ENCODE measurements at places on chromosomes 12 and 14.

DNA sequence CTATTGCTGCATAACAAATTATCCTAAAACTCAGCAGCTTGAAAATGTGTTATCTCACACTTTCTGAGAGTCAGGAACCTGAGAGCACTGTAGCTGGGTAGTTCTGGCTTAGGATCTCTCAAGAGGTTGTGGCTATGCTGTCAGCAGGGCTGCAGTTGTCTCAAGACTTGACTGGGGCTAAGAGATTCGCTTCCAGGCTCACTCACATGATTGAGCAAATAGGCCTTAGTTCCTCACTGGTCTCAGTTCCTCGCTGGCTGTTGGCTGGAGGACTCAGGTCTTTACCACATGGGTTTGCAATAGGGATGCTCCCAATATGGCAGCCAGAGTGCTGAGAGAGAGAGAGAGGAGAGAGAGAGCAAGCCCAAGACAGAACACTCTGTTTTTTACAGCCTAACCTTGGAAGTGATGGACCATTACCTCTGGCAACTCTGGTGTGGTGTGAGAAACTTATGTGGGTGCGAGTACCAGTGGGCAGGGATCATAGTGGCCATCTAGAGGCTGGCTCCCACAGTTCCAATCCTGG, 15.9 kb upstream of the DHRS2 start:
- DNase-seq = no peak

- no peak for DNase-seq
Observed at GRCh38 chr14:22929961-22930364, 787 bp upstream of the PRMT5 start.

DNA sequence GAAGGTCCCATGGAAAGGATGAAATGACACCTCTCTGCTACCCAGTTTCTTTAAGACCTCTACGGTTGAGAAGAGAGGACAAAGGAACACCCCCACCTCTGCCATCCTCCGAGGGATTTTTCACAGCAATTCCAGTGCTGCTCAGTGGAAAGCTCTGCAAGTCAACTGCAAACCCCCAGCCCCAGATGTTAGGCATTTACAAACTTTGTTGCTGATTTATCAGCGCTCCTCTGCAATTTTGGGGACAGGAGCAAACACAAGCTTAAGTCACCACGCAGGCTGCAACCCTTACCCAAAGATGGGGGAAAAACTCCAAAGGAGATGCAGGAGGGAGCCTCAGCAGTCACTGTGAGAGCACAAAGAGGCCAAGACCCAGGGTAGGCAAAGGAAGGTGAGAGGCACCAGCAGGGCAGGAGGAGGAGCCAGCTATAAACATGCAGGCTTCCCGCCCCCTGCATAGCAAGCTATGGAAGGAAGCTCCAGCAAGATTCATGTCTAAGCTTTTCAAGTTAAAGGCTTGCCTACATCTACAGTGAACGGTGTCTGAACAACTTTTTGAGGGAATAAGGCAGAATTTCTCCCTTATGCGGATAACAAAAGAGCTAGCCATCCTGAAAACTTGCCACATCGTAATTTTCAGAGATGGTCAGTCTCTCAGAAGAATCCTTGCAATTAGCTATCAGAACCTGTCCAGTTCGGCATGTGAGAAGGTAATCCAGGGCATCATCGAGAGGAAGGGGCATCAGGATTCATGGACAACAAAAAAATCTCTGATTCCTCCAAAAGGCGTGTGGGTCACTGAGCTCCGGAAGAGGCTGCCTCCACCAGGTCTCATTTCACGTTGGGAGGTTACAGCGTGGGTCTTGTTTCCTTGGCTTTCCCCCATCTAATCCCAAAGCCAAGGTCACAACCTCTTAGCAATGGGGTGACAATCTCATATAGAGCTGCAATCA, 3.9 kb downstream of the CTDSP2 start:
- no peak for DNase-seq

GRCh38 chr12:76940671-76941445, 62.0 kb upstream of the CSRP2 start:
- no peak for DNase-seq

- DNase-seq = peak; percentile 7
Observed at GRCh38 chr14:79011091-79011919, 841.1 kb downstream of the NRXN3 start.

GRCh38 chr14:91919814-91920213, 27.7 kb downstream of the FBLN5 start:
- DNase-seq = no peak

GRCh38 chr14:29925736-29926135, 1.9 kb downstream of the PRKD1 start:
- no peak for DNase-seq

- DNase-seq = no peak
Observed at GRCh38 chr14:54599966-54600716, 33.2 kb downstream of the SAMD4A start.

DNA sequence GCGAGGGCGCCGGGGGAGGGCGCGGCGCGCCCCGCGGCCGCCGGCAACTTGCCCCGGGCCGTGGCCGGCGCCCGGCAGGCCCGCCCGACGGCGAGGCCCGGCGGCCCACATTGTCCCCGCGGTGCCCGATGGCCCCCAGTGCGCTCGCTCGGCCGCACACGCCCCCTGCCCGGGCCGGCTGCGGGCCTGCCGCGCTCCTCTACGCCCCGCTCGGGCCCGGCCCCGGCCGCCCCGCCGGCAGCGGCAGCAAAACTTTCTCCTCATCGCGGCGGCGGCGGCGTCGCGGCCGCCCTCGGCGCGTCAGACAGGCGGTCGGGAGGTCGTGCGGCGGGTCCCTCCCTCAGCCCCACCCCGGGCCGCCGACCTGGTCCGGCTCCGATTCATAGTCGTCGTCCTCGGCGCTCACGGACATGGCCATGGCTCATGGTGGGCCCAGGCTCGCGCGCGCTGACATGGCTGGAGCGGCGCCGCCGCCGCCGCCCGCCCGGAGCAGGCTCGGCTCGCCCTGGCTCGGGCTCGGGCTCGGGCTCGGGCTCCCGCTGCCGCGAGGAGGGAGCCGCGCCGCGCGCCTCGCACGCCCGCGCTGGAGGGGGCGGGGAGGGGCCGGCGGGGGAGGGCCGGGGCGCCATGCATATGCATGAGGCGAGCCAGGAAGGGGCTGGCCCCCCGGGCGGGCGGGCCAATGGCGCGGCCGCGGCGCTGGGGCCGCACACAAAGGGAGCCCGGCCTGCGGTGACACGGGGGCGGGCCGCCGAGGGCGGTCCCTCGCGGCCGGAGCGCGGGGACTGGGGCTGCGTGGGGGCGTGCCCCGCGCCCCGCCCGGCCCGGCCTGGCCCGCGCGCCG, 67.1 kb downstream of the RNF34 start:
- DNase-seq = no peak

- DNase-seq = peak; percentile 88
Observed at GRCh38 chr12:12916135-12916944, 25.0 kb downstream of the GPRC5A start.

DNA sequence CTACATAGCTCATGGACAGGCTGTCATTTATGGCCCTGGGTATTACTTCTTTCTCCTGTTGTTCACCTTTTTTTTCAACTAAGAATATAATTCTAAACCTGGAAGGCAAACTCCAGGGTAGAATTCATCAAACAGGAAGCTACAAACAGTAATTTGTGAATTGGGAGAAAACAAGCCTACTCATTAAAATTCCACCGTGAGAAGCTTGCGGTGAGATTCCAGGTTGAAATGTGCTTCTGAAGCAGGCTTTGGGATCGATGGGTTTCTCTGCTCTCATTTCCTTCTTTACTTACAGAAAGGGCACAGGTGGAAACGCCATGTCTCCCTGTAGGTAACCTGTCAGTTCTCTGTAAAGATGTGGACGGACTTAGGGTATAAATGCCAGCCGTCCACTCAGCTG, 257.5 kb downstream of the TMEM132C start:
- DNase-seq = no peak

DNA sequence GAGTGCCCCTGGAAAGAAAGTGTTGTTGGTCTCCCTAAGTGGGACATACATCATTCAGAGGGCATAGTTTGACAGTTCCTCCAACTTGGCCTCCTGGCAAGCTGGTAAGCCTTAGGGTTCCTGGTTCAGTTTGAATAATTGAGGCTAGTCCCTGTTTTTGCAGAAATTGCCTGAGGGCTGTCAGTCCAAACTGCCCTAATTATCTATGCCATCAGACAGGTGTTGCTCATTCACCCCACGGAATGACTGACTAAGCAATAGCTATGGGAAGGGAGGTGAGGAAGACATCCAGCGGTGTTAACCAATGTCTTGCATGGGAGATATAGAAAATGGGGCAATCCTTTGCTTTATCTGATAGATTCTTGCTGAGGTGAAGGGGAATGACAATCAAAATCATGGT, 37.6 kb downstream of the SPTSSA start:
- no peak for DNase-seq

DNA sequence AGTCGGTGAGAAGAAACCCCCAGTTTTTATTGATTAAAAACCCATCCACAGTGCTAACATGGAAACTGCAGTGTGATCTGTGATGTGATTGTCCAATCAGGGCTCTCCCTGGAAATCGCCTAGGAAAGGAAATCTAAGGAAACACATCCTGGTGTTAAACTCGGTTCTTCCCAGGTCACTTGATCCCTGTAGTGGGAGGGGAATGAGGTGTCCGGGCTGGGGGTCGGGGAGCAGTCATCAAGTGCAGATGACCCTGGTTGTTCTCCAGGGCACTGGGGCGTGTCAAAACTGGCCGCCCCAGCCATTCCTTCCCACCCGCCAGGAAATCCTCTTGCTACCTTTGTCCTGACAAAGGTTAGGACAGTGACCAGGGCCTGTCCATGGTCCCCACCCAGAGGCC, 20.8 kb downstream of the RAB35 start:
- no peak for DNase-seq

DNA sequence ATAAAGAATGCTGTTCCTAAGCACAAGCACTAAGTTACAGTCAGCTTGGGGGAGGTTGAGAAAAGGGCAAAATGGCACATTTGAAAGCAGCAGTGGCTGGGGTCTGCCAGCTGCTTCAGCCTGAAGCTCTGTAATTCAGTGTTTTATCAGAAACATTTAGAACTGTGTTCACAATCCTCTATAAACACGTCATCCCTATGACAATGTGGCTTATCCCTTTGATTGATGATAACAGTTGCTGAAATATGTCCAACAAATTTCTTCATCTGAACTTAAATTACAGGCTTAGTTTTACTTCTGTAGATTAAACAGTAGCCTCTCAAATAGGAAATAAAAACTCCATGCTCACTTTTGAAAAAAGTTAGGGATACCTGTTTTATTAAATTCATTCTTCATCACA, 108.8 kb downstream of the VEZT start:
- no peak for DNase-seq

GRCh38 chr12:129082441-129082840, 229.2 kb downstream of the GLT1D1 start:
- DNase-seq = no peak

- no peak for DNase-seq
Observed at GRCh38 chr14:57797160-57797559, 68.7 kb downstream of the SLC35F4 start.

- no peak for DNase-seq
Observed at GRCh38 chr14:99261912-99262787, 9.8 kb downstream of the BCL11B start.

- no peak for DNase-seq
Observed at GRCh38 chr12:28057856-28058615, 85.5 kb upstream of the PTHLH start.

- no peak for DNase-seq
Observed at GRCh38 chr12:124769163-124769530, 94.5 kb downstream of the SCARB1 start.

- peak; percentile 59 for DNase-seq
Observed at GRCh38 chr12:94650143-94651056, at the start of gene TMCC3. Gene TMCC3 (minus strand): TSS chr12:94650557. CDS start chr12:94650430, 127 bp downstream.

- no peak for DNase-seq
Observed at GRCh38 chr14:22820731-22821130, 5.5 kb upstream of the SLC7A7 start.

- DNase-seq = no peak
Observed at GRCh38 chr14:99192830-99193229, 79.2 kb downstream of the BCL11B start.

- no peak for DNase-seq
Observed at GRCh38 chr12:22318108-22318737, 16.3 kb downstream of the ST8SIA1 start.

GRCh38 chr12:31626270-31626995, 33.1 kb upstream of the ETFBKMT start:
- DNase-seq = no peak

All from B cell (primary cell).